Bronchial epithelial cell (primary cell): ENCODE measurements at places on chromosomes 2 and 18.

- peak; percentile 95 for DNase-seq
Observed at GRCh38 chr18:9594823-9595596, 19.3 kb downstream of the PPP4R1 start.

- DNase-seq, result no peak
Observed at GRCh38 chr2:36456227-36457175, 100.9 kb downstream of the CRIM1 start.

GRCh38 chr18:54004828-54005227 is 219.6 kb downstream of the MBD2 start:
- DNase-seq, result peak; percentile 13

DNA sequence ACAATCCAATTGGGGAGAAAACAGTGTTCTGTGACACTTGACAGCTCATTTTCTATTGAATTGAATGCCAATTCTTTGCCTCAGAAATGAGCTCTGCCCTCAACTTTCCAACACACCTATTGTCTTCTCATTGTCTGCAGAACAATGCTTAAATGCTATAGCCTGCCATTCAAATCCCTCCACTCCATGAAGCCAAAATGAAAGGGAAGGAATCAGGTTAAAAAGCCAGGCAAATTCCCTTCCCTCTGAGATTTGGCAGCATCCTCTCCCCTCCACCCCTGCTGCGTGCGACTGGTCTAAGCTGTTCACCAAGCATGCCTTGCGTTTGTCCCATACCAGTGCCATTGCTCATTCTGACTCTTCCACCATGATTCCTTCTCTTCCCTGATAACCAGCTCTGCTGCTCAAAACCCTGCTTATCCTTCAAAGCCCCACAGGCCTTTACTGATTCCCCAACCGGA is 32.4 kb upstream of the TMEM131 start:
- DNase-seq, result peak; percentile 9

DNA sequence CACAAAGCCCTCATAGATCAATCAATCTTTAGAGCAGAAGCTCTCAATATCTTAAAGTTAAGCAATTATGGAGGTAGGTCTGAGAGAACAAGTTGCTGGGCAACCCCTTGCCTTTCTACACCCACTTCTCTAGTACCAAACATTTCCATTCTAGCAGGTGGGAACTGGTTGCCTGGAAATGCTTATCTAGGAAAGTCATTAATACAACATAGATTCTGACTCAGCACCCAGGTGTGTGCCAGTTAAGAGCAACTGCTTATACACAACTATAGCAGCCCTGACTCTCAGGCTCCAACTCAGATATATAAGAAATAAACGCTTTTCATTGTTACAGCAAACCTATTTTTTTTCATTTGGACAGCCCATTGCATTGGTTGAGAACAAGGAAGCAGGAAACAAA is 237.7 kb downstream of the IRS1 start:
- DNase-seq, result peak; percentile 87

DNA sequence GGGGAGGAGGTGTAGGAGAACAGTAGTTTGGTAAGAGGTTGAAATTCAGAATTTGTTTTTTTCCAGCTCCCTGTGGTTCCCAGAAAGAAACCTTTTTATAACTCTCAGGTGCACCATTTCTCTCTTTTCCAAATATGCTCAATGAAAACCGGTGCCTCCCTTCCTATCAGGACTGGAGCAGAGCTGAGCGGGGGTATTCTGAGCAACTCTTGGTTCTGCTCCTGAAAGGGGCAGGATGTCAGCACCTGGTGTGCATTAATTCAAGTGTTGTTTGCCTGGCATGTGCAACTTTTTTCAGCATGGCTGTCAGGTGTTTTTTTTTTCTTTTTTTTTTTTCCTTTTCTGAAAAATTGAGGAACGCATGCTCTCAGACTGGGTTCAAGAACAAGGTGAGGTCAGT is 74.1 kb downstream of the MAPK4 start:
- DNase-seq, result no peak

GRCh38 chr2:158580760-158581159 is 124.0 kb downstream of the PKP4 start:
- no peak for DNase-seq

DNA sequence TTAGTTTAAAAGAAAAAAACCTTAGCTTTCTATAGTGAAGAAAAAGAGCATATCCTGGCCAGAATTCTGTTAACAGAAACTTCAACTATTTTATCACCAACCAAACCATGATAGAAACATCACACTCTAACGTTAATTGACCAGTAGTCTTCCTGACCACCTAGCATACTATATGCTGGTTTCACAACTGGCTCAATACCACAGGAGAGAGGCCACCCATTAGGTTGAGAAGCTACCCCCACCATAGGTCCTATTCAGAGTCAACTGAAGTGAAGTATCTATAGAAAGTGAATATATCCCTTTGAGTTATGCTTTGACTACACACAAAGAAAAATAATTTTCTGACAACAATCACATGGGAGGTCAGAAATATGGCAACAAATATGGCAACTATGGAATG is 85.2 kb upstream of the STK17B start:
- DNase-seq, result no peak

DNA sequence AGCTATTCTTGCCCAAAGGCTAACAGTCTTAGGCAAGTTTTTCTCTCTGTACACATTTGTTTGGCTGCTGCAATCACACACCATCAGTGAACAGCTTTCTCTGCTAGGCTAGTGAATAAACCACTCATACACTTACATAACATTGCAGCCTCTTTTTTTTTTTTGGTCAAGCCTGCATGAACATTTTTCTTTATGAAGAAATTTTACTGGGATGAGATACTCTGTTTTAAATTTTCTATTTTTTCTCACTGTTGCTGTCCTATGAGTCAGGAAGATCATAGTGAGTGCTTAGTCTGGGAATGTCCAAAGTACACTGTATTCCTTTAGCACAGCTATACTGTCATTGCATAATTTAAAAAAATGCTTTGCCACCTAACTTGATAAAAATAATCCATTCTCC is 58.5 kb downstream of the ROCK1 start:
- peak; percentile 90 for DNase-seq

- DNase-seq, result no peak
Observed at GRCh38 chr18:43805646-43806194, 528.4 kb upstream of the SYT4 start.

GRCh38 chr2:97966545-97967215 is 29.1 kb downstream of the TMEM131 start:
- DNase-seq, result peak; percentile 92

GRCh38 chr2:124804014-124804940 is 779.2 kb downstream of the CNTNAP5 start:
- DNase-seq, result peak; percentile 32

GRCh38 chr2:226726546-226726945 is 73.1 kb downstream of the IRS1 start:
- peak; percentile 44 for DNase-seq

GRCh38 chr2:203453858-203454451 is 81.1 kb downstream of the RAPH1 start:
- peak; percentile 50 for DNase-seq
